ENCODE measurements at places on chromosomes 4 and X.

DNA sequence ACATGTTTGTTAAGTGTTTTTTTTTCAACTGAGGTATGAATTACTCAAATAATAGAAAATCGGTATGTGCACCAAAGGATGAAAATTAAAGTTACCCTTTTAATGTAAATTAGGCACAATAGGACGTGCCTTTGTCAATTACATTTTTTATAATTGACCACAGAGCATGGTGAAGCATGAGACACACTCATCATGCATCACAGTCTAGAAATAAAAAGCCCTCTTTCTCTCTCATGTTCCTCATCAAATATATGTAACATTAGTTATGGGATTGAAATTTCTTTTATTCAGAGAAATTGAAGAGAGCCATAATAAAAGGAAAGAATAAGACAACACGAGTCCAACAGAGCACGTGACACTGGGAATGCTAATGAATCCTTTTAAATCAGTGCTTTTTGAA lies 3.5 kb downstream of the GNRHR start:
- no peak for DNase-seq

DNA sequence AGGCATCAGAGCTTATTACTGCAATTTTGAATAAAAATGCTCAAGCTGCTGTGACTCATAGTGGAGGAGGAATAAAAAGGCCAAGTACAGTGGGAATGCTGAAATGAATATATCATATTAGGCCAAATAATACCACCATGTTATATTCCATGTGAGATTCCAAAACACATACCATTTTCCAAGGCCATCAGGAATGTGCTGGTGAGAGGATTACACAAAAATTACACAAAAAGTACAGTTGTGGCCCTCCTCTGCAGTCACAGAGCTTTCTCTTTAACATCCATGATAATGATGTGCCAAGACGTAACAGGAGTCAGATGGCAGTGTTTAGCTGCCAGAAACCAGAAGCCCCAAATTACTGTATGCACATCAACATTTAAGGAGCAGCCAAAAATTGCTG lies 153.5 kb downstream of the PCDH18 start:
- DNase-seq: no peak

DNA sequence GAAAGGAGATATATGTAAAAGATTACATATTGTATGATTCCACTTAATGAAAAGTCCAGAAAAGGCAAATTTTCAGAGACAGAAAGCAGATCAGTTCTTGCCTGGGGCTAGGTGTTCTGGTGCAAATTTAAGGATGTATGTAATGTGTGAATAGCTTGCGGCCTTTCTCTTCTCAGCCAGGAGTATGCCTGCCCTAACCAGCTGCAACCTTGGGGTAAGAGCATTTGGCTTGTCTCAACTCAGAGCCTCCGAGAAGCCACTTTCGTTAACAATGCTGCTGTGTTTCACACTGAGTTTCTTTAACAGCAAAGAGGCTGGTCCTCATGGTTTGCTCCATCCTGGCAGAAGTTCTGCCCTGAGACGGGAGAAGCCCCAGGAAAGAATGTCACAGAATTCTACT lies 102.7 kb downstream of the SPCS3 start:
- DNase-seq: no peak

DNA sequence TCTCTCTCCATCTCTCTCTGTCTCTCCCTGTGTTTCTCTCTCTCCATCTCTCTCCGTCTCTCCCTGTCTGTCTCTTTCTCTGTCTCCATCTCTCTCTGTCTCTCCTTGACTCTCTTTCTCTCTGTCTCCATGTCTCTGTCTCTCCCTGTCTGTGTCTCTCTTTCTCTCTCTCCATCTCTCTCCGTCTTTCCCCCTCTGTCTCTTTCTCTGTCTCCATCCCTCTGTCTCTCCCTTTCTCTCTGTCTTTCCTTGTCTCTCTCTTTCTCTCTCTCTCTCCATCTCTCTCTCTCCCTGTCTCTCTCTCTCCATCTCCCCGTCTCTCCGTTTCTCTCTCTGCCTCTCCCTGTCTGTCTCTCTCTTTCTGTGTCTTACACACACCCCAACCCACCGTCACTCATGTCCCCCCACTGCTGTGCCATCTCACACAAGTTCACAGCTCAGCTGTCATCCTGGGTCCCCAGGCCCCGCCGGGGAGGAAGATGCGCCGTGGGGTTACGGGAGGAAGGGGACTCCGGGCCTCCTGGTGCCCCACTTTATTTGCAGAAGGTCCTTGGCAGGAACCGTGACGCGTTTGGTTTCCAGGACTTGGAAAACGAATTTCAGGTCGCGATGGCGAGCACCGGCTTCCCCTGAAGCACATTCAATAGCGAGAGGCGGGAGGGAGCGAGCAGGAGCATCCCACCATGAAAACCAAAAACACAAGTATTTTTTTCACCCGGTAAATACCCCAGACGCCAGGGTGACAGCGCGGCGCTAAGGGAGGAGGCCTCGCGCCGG lies 1.2 kb upstream of the SHOX start:
- DNase-seq: no peak

- no peak for DNase-seq
These were observed 10.4 kb upstream of the NSUN7 start for GRCh38 chr4:40739347-40739746.

DNA sequence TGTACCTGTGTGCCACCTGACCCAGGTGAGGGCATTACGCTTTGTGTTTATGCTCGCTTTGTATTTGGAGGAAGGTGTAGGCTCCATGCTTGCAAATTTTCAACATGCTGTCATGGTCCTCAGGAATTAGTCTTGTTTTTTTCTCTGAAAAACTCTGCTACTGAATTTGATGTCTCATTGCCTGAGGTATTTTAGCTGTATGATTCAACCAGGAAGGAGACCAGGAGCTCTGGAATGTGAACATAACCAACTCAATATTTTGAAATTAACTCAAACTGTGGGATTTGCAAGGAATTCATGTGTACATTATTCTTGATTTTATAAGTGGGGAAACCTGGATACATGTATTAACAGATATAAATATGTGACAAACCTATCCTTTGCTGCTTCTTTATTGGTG lies 134.1 kb downstream of the SLC4A4 start:
- DNase-seq: no peak

DNA sequence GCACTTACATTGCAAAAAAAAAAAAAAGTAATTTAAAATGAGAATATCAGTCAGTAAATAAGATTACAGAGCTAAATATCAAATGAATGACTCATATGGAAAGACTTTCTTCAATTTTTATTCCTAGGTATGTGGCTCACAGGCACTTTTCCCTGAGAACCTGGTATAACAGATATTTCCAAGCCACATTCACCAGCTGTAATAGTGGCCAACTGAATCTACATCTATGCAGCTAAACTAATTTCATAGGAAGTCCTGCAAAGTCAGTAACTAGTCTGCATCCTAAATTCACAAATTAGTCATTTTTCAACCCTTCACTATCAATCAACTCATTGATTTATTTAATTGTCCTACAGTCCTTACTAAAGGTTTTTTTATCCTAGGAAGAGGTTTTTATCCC lies 5.6 kb downstream of the PDE5A start:
- DNase-seq: no peak

- no peak for DNase-seq
These were observed 121.5 kb downstream of the REELD1 start for GRCh38 chr4:146335763-146336409.

DNA sequence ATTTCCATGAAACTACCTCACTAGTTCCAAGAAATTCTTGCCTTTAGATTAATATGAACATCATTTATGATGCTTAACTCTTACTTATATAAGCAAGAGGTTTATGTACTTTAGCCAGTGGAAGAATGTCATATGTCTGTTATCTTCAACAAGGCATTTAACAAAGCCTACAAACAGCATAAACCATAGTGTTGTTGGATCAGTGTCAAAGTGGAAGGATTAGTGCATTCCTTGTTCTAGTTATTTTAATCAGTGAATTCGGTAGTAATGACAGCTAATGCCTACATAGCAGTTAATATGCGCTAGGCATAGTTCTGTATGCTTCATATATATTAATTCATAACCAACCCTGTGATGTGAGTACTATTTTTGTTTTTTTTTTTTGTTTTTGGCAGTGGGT lies 3.1 kb downstream of the PI4K2B start:
- no peak for DNase-seq

GRCh38 chr4:124833831-124834505 lies 121.4 kb upstream of the ANKRD50 start:
- no peak for DNase-seq

DNA sequence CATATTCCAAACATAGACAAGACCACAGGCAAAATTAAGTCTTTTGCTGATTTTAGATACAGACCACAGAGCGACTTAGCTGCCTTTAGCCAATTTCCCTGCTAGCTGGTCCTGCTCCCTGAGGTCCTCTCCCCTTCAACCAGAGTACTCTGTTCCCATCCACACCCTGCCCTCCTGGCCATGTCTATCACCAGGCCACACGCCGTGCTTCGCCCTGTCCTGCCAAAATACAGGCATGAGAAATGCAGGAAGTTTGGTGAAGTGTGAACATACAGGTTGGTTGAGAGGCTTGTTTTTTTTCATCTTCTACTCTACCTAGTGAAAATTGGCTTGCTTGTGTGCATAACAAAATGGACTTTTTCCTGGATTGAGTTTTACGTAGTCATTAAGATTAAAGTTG lies 226.2 kb upstream of the TENM3 start:
- no peak for DNase-seq

- no peak for DNase-seq
These were observed 297.2 kb upstream of the GALNT7 start for GRCh38 chr4:172871381-172871780.

GRCh38 chrX:129786210-129786651 lies 6.5 kb downstream of the SASH3 start:
- DNase-seq: no peak

DNA sequence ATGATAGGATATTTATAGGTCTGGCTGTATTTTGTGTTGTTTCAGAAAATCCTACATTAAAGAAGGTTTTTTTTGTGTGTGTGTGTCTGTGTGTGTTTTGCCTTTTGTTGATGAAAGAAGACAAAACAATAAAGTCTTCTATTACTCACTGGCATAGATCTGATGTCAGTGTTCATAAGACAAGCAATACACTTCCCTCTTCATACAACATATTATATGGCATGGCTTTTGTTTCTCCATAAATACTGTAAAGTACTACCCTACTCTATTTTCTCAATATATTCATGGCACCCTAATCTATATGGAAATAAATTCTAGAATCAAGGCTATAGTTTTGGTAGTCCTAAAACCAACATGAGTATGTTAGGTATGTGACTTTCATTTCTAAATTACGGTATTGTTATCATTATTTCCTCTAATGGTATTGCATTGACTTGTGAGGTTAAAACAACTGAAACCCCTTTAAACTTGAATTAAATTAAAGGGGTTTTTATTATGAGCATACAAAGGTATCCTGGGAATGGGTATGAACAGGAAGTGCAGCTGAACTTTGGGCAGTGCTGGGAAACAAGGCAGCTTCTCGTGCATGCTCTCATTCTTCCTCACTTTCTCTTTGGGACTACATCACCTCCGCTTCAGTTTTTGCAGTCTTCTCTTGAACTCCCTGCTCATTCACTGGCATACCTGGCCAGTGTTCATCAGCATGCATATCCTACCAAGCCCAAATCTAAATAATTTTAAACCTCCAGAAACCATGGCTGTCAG lies 70.5 kb upstream of the PRSS48 start:
- no peak for DNase-seq

- DNase-seq: peak; percentile 41
These were observed 93.7 kb downstream of the ADGRL3 start for GRCh38 chr4:61293707-61294400.

GRCh38 chr4:38160487-38161207 lies 200.4 kb downstream of the PTTG2 start:
- DNase-seq: peak; percentile 83

DNA sequence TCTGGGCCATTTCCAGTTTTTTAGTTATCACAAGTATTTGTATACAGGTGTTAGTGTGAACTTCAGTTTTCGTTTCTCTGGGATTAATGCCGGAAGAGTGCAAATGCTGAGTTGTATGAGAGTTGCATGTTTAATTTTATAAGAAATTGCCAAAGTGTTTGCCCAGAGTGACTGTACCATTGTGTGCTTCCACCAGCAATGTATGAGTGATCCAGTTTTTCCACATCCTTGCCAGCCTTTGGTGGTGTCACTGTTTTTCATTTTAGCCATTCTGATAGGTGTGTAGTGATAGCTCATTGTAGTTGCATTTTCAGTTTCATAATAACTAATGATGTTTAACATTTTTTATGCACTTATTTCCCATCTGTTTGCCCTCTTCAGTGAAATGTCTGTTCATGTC lies 18.4 kb downstream of the PLS3 start:
- no peak for DNase-seq

DNA sequence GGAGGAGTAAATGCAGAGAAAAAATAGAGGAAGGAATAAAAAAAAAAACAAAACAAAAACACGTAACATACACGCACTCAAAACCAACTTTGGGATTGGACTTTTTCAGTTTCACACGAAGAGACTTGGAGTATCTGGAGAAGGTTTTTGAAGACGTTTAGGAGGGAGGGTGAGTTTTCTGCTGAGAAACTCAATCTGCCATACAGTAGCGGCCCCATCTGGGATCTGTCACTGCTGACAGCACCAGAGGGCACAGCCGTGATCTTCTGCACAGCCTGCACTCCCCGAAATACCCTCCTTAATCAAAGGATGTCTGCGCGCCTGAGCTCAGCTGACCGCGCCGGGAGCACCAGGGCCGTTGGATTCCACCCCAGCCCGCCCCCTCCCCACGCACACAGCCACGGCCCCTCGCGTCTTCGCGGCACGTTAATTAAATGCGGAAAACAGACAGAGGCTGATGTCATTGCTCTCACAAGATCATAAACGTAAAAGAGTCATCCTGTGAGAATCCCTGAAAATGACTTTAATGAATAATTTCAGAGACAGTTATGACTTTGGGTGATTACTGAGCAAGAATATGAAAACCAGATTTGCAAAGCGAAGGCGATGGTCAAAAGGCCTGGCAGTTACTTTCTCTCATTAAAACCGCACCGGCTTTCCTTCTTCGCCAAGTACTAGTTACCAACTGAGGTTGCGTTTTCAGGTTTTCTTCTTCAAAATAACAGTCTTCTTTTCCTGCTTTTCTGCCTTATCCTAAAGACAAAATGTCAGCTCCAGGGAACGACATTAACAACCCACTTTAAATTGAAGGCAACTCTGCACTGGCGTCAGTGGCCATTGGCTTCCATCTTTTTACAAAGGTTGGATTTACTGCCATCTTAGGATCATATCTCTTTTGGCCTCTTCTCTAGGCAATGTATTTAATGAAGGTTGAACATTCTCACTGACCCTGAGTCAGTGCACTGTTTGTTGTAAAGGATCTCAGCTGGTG lies 10.6 kb downstream of the HAND2 start:
- no peak for DNase-seq

GRCh38 chr4:6776920-6777635 lies 5.4 kb upstream of the KIAA0232 start:
- DNase-seq: no peak

DNA sequence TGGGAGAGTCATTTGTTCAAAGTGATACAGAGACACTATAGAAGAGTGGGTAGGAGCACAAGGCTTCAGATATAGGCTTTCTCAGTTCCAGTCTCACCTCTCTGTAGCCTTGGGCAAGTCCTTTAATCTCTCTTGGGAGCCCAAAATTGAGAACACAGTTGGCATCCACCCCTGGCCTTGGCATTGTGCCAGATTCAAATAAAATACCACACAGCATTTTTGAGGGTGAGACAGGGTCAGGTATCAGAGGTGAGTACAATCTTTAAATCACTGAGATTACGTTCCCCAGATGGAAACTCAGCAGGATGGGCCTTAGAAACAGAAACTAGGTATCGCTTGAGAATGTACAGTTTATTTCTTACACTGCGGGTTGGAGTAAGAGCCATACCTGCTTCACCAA lies 25.2 kb upstream of the SMIM10L2A start:
- no peak for DNase-seq

Measured in DMS153 (cell line).